ENCODE measurements at places on chromosomes 3 and 15. TPM values are rescaled to one million over a fixed set of nuclear protein-coding genes. Genes with fewer than 3 reads are reported as not detected.

DNA sequence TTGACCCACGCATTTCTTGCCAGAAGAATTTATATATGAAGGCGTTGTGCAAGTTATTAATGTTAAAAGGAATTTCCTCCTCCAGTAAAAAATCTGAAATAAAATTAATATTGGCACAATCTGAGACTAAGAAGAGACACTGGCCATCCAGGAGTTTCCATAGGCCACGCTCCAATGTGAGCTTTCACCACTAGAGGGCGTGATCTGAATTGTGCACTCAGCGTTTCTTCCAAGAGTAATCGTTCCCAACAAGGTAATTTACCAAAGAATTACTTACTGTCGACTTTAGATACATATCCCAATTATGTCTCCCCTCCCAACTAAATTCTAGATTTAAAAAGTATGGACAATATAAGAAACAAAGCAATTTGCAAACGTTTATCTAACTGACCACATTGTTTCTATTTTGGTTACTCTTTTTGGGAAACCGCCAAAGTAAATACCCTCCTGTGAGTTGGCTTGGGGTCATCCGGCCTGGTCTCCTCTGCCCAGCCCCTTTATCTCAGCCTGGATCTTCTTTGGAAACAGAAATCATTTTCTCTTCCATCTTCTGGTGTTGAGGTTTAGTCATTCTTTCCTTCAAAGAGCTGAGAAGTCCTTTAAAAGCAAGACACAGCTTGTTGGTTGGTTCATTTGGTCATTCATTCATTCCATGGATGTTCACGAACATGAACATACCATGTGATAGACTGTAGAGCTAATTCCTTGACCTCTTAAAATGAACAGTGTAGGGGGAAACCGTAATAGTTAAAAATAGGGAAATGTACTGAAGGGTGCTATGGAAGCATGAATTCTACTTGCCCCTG is 26.2 kb downstream of the POLR2M start:
- no peak overlapping the region for H3K27ac ChIP-seq
- no peak overlapping the region for H3K4me3 ChIP-seq
- H3K4me1 ChIP-seq, result peaks cover 16% of the 10 kb centered on the region
- DNase-seq, result peak; percentile 28
- no peaks in the 10 kb centered on the region for H3K36me3 ChIP-seq

DNA sequence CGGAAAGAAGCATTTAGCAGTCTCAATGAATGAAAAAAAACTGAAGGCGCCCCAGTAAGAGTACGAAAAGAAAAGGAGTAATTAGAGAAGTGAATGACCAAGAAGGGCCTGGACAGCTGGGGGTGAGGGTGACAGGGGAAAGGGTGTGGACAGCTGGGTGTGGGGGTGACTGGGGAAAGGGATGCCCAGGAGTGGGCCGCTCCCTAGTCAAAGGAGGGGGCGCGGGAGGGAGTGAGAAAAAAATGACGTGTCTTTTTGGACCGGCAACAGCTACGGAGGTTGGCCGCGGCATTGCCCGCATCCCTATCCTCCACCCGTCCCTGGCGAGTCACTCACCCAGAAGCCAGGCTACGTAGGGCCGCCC is 274 bp upstream of the ZCWPW2 start:
- no peaks in the 10 kb centered on the region for H3K27me3 ChIP-seq
- peaks cover 83% of the 10 kb centered on the region for H3K4me1 ChIP-seq
- peaks cover 12% of the 10 kb centered on the region for H3K36me3 ChIP-seq

DNA sequence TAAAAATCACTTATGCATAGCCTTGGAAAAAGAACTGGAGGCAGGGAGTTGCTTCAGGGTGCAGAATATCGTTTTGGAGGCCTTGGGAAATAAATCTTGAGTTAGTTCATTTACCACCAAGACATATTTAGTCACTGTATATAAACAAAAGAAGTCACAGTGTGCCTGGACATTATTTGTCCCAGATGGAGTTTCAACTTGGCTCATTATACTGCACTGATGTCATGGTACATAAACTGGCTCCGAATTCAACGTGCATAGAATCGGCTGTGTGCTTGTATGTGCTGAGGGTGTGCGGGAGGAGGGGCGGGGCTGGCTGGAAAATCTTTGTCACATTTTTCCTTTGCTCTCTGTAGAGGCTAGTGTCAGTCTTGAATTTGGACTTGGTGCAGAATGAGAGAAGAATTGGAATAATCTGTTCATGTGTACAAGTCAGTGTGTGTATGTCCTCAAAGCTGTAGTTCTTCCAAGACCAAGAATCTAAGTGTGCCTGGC is 86.6 kb downstream of the FNDC3B start:
- DNase-seq, result peak; percentile 68
- H3K27me3 ChIP-seq, result no peaks in the 10 kb centered on the region
- H3K4me3 ChIP-seq, result no peak overlapping the region
- peaks cover 90% of the 10 kb centered on the region for H3K4me1 ChIP-seq
- H3K36me3 ChIP-seq, result no peaks in the 10 kb centered on the region

- no peaks in the 10 kb centered on the region for H3K36me3 ChIP-seq
- H3K27me3 ChIP-seq, result no peaks in the 10 kb centered on the region
- no peak for DNase-seq
- no peak overlapping the region for H3K27ac ChIP-seq
Observed at GRCh38 chr15:33131552-33132232, 62.8 kb downstream of the FMN1 start.

DNA sequence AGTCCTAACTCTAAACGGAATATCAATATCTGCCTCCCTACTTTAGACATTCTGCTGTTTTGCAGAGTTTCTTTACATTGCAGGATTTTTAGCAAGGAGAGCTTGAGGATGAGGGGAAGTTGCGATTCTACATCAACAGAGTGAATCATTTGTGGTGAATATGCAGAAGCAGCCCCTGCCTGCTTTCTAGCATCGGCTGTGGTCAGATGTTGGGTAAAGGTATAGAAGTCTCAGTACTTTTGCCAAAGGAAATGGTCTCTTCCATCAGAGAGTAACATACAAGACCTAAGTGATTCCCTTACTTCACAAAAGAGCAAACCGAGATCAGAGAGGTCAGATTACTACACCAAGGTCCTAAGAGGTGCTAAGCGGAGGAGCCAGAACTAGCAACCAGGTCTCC is 15.2 kb downstream of the ST3GAL6 start:
- peak overlapping the region; percentile 60 for H3K27ac ChIP-seq
- no peaks in the 10 kb centered on the region for H3K27me3 ChIP-seq
- DNase-seq, result no peak

DNA sequence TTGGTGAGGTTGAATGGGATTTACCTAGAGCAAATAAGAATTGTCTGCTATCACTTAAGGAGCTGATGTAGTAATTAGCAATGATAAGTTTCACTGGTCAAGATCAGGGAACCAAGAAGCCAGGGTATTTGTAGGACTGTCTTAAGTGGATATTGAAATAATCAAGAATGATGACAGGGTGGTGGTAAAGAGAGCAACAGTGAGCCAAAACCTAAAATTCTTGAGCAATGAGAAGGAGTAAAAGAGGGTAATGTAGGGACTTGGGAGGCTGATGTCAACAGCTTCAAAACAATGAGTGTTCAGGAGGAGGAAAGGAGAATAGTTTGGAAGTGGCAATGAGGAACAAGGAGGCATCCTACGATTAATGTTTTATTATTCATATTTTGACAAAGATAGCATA is 31.5 kb upstream of the SLC2A2 start:
- no peaks in the 10 kb centered on the region for H3K36me3 ChIP-seq
- no peaks in the 10 kb centered on the region for H3K27me3 ChIP-seq
- H3K4me1 ChIP-seq, result no peaks in the 10 kb centered on the region
- no peak for DNase-seq
- H3K27ac ChIP-seq, result no peak overlapping the region

DNA sequence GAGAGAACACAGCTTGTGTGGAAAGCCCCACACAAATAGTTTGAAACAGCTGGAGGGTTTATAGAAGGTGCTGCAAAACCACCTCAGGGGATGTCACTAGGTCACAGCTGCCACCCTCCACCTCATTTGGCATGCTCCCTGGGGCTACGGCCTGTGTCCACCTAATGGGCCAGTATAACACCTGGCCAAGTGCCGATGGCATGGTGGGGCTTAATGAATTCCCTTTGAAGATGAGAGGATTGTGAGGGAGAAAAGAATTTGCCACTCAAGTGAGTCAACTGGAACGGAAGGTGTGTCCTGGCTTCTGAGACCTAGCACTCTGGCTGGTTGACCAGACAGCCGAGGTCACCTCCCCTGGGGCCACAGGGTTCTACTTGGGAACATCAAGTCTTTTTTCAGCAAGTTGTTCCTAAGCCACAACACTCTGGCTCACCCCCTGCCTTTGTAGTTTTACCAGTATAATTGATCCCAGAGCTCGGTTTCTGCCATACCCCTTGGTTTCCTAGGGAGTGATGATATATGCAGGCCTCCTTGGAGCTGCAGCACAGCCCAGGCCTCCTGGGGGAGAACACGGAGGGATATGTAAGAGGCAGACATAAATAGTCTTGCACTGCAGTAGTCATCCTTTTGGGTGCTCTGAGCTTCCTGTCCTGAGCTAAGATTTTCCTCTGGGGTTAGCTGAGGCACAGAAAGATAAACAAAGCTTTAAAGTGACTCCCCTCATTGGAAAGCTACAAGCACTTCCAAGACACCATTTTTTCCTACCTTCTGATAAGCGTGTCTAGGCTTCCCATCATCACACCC is 178.2 kb upstream of the LPP start:
- H3K36me3 ChIP-seq, result no peaks in the 10 kb centered on the region
- H3K27me3 ChIP-seq, result no peaks in the 10 kb centered on the region
- peak; percentile 21 for DNase-seq
- H3K4me3 ChIP-seq, result no peak overlapping the region

GRCh38 chr3:184186184-184186901 is at the start of gene ABCF3:
TSS of gene ABCF3 (plus strand) at chr3:184186199. CDS start at chr3:184186208, 9 bp downstream.
- H3K4me1 ChIP-seq, result peaks cover 39% of the 10 kb centered on the region
- peak; percentile 46 for DNase-seq
- peaks cover 73% of the 10 kb centered on the region for H3K36me3 ChIP-seq
- peak within 1 kb of the TSS; percentile 79 for H3K4me3 ChIP-seq

DNA sequence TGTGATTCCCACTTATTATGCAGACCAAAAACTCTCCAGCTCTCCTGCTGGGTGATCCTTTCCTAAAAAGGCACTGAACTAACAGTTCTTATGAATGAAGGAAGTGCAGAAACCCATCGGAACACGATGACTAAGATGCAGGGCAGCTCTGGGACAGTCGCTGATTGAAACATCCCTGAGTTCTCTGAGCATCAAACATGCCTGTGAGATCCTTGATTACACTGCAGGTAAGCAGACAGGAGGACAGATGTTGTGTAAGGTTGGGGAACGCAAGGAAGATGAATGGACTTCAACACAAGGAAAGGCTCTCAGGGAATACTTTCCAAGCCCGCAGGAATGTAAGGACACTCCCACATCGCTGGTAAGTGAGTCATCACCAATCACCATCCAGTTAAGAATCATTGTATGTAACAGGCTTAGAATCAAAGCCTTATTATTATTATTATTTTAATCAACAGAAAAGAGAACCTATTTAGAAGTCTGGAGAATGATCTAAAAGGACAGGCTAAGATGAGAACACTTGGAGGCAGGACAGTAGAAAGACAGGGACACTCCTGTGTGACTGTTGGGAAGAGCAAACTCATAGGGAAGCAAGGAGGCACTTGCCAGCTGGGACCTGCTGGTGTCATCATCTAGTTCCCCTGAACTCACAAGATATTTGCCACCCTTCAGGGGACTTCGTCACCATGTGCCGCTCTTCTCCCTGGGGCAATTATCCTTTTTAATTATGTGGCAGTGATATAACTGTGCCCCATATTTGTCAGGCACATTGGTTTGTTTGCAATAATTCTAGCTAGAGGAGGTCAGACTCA is 26.0 kb downstream of the TMEM158 start:
- no peak overlapping the region for H3K4me3 ChIP-seq
- no peak for DNase-seq
- no peak overlapping the region for H3K27ac ChIP-seq
- H3K36me3 ChIP-seq, result no peaks in the 10 kb centered on the region
- H3K4me1 ChIP-seq, result no peaks in the 10 kb centered on the region

GRCh38 chr3:185555101-185555501 is 2.7 kb upstream of the LIPH start:
- H3K4me1 ChIP-seq, result peaks cover 6% of the 10 kb centered on the region
- H3K36me3 ChIP-seq, result no peaks in the 10 kb centered on the region
- no peak overlapping the region for H3K4me3 ChIP-seq
- H3K27me3 ChIP-seq, result peaks cover 7% of the 10 kb centered on the region
- DNase-seq, result no peak
- no peak overlapping the region for H3K27ac ChIP-seq

- peak; percentile 73 for DNase-seq
- no peak within 1 kb of the TSS for H3K27ac ChIP-seq
- no peaks in the 10 kb centered on the region for H3K36me3 ChIP-seq
- peaks cover 8% of the 10 kb centered on the region for H3K4me1 ChIP-seq
Observed at GRCh38 chr3:123884203-123884831, at the start of gene MYLK. TSS of gene MYLK (minus strand) at chr3:123884332. CDS start at chr3:123793841, 90,491 bp downstream.

GRCh38 chr15:75671730-75672602 is 24.3 kb downstream of the SNX33 start:
- no peak for DNase-seq
- no peak overlapping the region for H3K4me3 ChIP-seq
- H3K27ac ChIP-seq, result peak overlapping the region; percentile 81
- H3K27me3 ChIP-seq, result no peaks in the 10 kb centered on the region
- H3K36me3 ChIP-seq, result peaks cover 5% of the 10 kb centered on the region

GRCh38 chr3:196311-197148 is at the start of gene CHL1:
TSS of gene CHL1 (plus strand) at chr3:196763. CDS start at chr3:319777, 123,014 bp downstream.
- H3K27ac ChIP-seq, result peak within 1 kb of the TSS; percentile 59
- DNase-seq, result no peak
- H3K36me3 ChIP-seq, result no peaks in the 10 kb centered on the region

DNA sequence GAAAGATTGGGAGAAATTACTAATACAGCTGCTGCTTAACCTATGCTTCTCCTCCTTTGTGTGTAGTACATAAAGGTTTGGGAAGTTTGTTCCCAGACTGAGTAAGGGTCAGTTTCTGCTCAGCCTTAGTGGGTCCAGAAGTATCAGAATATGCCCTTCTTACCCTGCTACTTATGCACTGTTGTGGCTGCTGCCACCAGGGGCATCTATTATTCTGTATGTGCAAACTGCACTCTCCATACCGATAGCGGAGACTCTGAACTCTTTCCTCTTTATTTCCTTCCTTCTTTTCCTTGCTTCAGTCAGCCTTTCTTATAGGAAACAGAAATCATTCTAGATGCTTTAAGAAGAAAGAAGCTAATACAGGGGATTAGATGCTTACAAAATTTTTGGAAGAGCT is 4.0 kb downstream of the NEDD4 start:
- no peak for DNase-seq
- no peaks in the 10 kb centered on the region for H3K27me3 ChIP-seq
- no peak overlapping the region for H3K4me3 ChIP-seq
- H3K36me3 ChIP-seq, result no peaks in the 10 kb centered on the region

- DNase-seq, result no peak
- H3K27me3 ChIP-seq, result no peaks in the 10 kb centered on the region
- H3K36me3 ChIP-seq, result peaks cover 9% of the 10 kb centered on the region
- H3K4me3 ChIP-seq, result no peak overlapping the region
Observed at GRCh38 chr15:89070197-89071124, 17.8 kb upstream of the ABHD2 start.

GRCh38 chr3:42013691-42014457 is 52.0 kb upstream of the ULK4 start:
- peak; percentile 60 for DNase-seq
- no peaks in the 10 kb centered on the region for H3K36me3 ChIP-seq
- H3K27me3 ChIP-seq, result no peaks in the 10 kb centered on the region
- peak overlapping the region; percentile 80 for H3K4me3 ChIP-seq

Gene CYB561D2
- 7.0 TPM for total RNA-seq

Gene GXYLT2
- total RNA-seq, result 16.2 TPM

Gene GPR149
- not detected for total RNA-seq

Gene KBTBD13
- 5.2 TPM for total RNA-seq

Gene TRPM1
- not detected for total RNA-seq

Data from left ventricle myocardium inferior (tissue), 1 donor.